ENCODE measurements at places on chromosomes 11 and 22.

DNA sequence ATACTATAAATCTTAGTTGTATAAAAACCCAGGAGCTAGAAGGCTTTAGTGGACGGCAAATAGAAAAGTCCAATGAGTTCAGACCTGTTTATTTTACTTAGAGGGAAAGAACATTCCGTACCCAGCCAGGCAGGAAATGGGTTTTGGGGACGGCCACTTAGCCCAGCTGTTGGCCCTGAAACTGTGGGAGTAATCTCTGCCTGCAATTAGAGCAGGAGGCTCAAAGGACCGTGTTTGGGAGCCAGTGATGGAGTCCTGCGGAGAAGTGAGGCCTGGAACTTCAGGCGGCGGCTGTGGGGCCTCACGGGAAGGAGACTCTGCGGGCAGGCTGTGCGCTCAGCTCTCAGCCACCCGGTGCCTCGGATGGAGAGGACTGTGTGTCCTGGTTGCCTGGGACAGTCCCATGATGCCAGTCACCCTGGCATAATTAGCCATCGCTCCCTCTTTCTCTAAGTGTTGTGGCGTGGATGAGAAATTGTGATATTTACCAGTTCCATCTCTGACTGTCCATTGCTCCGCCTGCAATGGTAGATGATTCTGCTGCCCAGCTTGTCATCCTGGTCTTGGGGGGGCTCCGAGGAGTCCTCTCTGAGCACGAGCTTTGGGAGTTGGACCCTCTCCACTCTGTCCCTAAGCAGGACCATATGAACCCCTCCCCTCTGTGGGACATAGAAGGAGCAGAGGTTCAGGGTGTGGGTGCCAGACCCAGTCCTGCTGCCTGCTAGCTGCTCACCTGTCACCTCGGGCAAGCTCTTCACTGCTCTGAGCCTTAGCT lies 530.3 kb downstream of the TBC1D22A start:
- no peak for DNase-seq

GRCh38 chr11:121553389-121553788 lies 100.6 kb upstream of the SORL1-AS1 start:
- no peak for DNase-seq

DNA sequence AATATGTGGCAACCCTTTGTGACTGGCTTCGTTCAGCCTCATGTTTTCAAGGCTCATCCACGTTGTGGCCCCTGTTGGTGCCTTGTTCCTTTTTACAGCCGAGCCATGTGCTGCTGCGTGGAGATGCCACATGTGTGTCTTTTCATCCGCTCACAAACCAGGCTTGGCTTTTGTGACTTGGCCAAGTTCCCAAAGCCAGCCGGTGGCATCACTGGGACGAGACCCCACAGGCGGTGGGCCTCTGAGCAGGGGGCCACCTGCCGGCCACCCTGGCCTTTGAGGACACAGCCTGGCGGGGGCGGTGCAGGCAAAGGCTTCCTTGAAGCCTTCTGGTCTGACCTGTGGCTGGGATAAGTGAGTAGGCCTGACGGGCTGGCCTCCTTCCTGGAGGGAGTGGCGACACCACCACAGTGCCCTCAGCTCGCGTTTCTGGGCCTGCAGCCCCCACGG lies 10.5 kb downstream of the GRK2 start:
- DNase-seq, result no peak

DNA sequence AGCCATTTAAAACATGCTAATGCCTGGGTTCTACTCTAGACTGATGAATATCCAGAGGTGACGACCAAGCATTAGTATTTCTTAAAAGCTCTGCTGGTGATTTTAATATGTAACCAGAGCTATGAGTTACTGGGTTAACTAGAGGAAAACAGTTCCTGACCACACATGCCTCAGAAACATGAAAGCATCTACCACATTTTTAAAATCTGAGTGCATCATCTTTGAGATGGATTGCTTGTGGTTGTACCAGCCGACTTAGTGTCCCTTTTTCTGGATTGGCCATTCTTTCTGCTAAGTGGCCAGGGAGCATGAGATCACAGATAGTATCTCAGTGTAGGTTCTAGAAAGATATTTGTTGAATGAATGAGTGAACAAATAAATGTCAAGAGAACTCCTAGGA lies 152.4 kb downstream of the NTM start:
- no peak for DNase-seq

DNA sequence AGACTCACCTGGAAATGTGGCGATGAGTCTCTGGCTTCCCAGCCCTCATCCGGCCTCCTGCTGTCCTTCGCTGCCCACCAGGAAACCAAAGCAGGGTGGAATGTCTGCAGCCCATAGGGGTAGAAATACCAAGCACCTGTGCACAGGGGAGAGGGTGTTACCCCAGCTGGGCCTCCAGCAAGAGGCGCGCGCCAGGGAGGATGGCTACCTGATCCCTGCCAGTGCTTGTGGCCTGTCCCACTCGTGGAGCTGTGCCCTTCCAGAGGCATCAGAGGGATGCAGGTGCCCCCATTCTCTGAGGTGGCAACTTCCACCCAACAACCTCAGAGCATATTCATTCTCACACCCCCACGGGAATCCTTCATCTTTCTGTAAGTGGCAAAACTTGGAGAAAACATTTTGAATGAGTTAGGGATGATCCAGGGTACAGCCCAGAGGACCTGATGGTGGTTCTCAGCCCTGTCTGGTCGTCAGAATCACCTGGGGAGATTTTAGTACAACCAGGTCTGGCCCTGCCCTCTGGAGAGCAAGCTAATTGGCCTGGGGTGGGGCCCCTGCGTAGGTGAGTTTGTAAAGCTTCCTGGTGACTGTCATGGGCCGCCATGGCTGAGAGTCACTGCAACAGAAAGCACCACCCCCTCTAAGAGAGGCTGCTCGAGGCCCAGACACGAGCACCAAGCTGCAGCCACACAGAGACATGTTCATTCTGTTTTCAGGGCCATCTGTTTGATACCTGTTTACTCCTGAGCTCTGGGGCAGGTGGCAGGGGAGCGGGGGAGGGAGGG lies 9.9 kb downstream of the SUN2 start:
- DNase-seq, result no peak

DNA sequence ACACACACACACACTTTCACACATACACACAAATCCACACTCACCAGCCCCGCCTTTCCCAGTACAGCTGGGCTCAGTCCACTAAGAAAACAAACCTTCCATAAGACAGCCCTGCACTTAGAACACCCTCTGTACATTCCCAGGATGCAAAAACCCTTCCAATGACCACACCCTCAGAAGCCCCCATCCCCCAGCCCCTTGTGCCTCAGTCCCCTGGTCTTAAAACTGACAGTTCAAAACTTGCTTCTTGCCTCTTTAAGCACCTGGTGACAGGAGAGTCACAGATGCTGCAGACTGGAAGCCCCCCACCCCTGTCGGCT lies 23.0 kb downstream of the APLNR start:
- no peak for DNase-seq

DNA sequence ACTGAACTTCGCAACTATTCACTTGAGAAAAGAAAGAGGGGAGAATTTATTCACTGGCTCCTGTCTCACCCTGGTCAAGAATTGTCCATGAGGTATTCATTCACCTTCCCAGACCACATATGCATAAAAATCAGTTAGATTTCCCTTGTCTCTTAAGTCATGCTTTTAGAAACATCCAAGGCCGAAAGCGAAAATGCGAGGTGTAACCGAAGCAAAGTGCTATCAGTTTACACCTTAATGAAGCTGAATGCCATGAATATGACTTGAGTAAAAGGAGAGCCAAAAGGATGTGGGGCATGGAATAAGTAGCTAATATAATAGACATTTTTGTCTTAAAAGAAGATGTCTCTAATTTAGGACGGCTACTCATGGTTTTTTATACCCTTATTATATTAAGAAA lies 965.6 kb upstream of the CHORDC1 start:
- no peak for DNase-seq

DNA sequence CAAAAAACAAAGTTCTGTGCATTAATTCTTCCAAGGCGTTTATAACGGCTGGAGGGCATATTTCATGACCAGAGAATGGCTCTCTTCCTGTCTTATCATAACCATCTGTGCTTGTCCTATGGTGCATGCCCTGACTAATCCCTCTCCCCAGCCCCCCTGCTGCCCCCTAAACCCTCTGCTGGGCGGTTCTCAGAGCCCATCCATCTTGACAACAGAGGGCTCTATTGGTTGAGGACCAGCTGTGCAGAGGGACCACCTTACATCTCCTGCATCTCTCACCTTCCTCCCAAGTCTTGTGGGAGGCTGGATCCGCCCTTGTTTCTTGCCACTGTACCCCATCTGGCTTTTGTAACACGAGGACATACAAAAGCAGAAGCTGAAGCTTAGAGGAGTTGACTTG lies 282.1 kb downstream of the MIAT start:
- DNase-seq, result no peak

DNA sequence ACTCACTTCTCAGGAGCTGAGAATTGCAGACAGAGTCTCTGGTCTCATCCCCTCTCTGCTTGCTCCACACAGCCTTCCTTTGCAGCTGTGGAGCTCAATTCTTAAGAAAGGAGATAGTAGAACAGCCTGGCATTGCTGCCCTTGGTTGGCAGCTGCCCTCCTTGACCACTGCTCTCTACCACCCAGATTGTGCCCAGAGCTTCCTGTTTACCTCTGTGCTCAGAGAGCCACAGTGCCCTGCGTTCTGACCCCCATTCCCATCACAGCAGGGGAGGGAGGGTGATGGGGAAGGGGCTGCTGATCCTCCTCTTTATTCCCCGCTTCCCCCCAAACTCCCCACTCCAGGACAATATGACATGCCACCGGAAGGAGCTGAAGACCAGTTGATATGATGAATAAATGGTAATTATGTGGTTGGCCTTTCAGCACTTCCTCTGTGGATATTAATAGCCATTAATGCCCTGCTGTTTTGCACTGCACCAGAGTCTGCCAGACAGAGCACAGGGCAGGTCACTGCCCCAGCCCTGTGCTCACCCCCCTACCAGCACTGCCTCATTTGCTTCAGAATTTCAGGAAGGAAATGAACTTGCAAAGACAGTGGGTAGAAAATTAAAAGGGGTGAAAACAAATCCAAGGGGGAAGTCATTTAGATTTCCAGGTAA lies 426.8 kb upstream of the CADM1 start:
- no peak for DNase-seq

All from naive B cell (primary cell).